ENCODE measurements at places on chromosomes 1 and 21.

DNA sequence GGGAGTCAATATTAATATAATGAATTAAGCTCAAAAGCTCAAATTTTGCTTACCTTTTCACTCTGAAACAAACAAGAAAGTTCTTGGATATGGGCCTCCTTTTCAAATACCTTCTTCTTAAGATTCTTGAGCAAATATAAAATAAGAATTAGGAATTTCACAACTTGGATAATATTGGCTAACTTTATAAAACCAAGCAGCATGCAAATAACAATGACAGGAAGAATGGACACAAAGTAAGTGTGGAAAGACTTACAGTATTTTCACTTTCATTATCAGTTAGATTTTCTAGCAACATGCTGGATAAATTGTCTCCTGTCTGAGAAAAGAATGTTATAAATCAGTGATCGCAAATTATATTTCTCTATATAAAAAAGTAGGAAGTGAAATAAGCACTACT, 13.2 kb downstream of the ODF2L start:
- no peak for DNase-seq

DNA sequence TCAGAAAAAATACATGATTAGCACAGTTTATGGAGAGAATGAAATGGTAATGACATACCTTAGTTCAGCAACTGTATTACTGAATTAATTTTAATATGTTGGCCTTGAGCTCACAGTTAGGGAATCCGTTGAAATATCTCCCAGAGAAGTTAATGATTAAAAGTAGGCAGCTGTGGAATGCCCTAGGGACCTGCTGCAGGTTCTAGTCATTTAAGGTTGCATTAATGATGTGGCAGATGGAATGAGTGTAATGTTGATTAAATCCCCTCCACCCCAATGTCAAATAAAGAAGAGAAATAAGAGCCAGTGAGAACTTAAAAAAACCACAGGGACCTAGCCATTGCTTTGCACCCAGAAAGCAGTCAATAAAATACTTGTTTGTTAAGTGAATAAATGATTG, 40.3 kb upstream of the TRIM45 start:
- no peak for DNase-seq

- no peak for DNase-seq
Measured at GRCh38 chr21:42248783-42249597, 30.1 kb downstream of the ABCG1 start.

GRCh38 chr1:87370544-87370943, 41.9 kb downstream of the LMO4 start:
- no peak for DNase-seq

DNA sequence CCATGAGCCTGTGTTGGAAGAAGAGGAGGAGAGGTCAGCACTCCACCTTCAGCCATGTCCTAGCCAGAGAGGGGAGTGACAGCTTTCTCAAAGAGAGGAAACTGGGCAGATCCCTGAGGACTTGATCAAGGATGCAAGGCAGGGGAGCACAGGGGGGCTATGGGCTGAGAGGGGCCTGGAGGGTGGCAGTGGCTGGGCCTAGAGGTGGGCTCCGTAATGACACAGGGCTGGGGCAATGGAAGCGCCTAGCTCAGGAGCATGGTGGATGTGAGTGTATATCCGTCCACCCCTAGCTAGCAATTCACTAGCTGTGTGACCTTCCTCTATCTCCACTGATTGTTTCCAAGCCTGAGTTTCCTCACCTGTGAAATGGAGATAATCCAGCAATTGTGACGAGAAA, 32.6 kb downstream of the NEK2 start:
- DNase-seq: no peak

- DNase-seq: no peak
Measured at GRCh38 chr1:87126886-87127505, 201.7 kb upstream of the LMO4 start.

DNA sequence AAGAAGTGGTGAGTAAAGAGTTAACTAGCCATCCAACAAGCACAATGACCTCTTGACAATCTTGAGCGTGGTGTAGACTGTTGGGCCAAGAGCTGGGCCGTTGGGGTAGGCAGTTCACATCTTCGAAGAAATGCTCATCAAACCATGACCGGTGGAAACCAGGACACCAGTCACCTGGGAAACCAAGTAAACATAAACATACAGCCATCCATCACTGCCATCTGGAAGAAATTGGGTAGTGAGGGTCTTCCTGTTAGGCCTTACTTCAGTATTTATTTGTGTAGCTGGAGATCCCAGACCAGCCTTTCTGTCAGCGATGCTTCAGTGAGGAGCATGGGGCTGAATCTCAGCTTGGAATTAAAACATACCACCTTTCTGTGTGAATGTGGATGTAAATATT, 108.1 kb upstream of the HAO2 start:
- DNase-seq: no peak

DNA sequence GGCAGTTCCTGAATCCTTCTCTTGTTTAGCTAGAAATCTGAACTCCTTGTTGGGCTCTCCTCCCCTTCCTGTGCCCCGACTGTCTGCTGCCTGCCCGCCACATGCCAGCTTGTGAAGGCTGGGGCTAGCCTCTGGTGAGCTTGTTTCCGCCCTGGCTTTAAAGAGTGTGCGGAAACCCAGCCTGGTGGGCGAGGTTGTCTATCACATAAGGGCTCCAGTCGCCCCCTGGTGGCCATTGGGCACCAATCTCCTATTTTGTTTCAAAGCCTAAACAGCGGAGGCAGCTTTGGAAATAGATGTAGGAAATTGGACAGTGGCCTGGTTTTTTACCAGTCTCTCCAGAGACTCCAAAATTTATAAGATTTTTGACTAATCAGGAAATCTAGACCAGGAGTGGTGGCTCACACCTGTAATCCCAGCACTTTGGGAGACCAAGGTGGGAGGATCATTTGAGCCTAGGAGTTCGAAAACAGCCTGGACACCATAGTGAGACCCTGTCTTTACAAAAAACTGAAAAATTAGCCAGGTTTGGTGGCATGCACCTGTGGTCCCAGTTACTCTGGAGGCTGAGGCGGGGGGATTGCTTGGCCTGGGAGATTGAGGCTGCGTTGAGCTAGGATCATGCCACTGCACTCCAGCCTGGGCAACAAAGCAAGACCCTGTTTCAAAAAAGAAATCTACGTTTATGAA, 9.8 kb downstream of the ATP8B2 start:
- DNase-seq: peak; percentile 93

GRCh38 chr1:70360321-70360720, 5.8 kb upstream of the ANKRD13C start:
- no peak for DNase-seq

GRCh38 chr1:199226163-199226562, 587.3 kb downstream of the PTPRC start:
- no peak for DNase-seq

DNA sequence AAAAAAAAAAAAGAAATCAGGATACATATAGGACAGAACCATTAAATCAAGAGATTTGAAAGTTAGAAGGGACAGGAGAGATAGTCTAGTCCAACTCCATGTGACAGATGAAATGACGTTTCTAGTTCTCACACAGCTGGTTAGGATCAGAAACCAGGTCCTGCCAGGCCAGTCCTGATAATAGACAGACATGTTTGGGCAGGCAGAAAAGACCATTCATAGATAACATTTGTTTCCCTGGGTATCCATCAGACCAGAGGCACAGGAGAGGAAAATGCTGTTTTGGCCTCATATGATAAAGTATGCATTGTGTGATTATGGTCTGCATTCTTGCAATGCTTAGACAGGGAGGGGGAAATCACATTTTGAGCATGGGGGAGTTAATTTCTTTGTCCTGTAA, 29.3 kb downstream of the ZBTB8B start:
- no peak for DNase-seq

DNA sequence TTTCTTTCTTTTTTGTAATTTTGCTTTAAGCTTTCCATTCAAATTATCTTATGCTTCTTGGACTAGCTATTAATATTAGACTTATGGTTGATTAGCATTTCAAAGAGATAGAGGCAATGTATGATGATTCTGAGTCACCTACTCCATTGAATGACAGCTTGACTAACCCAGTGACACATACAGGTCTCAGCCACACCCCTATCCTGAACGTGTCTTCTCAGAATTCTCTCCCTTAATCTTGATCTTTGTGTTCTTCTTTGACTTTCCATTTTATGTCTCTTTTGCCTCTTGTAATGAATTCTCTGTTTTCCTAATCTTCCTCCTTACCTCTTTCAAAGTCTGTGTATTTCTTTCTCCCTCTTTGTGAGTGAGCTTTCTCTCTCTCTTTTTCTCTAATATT, 241.1 kb downstream of the PDE4B start:
- DNase-seq: no peak

- DNase-seq: no peak
Measured at GRCh38 chr1:226766565-226766964, 27.5 kb upstream of the ITPKB start.

DNA sequence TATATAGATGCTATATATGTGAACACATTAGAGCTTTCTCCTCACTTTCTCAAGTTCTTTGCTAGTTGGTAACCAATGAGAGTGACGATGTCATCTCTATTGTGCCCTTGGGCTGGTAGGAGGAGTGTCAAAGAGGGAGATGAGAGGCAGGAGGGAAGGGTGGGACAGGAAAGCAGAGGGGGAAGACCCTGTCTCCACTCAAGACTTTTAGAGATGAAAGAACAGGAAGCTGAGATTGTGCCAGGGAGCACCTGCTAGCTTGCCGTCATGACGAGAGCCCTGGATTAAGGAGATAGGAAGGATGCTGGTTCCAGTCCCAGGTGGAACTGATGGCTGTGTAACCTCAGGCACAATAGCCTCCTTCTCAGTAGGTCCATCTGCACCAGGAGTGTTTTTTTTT, 16.7 kb downstream of the CNR2 start:
- DNase-seq: no peak

DNA sequence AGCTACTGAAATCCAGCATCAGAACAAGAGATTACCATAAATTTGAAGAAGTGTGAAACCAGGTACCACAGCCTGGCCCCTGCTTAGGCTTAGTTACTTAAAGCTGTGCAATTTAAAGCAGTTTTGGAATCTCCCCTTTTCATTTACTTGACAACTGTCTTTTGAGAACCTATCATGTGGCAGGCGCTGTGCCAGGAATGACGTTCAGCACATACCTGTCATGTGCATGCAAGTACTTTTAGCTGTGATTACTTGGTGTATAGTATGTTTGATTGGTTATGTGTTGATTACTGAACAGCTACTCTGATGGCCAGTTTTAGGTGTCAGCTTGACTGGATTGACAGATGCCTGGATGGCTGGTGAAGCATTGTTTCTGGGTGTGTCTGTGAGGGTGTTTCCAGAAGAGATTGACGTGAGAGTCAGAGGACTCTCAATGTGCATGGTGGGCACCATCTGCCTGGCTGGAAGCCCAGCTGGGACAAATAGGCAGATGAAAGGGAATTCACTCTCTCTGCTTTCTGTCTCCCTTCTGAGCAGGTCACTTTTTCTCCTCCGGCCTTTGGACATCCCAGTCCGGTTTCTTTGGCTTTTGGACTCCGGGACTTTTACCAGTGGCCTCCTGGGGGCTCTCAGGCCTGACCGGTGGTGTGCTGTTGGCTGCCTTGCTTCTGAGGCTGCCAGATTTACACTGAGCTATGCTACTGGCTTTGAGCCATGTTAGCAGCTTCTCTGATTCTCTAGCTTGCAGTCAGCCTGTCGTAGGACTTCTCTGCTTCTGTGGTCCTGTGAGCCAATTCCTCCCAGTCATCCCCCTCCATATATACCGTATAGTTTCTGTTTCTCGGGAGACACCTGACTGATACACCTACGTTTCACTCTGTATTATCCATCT, 178.0 kb downstream of the RYR2 start:
- no peak for DNase-seq

DNA sequence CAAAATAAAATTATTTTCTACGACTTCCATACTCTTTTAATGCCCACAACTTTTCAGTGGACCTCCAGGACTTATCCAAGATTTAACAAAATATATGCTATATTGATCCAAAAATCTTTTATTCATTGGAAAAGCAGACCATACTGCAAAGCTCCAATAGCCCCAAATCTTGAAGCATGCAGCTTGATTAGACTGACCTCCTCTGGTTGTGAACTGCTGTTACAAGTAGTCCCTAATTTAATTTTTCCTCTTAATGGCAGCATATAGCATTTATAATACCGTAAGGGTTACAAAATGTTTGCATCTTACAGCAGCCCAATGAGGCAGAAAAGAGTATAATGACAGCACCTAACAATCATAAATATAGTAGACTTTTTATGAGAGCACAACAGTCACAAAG, 49.8 kb downstream of the TPR start:
- no peak for DNase-seq

DNA sequence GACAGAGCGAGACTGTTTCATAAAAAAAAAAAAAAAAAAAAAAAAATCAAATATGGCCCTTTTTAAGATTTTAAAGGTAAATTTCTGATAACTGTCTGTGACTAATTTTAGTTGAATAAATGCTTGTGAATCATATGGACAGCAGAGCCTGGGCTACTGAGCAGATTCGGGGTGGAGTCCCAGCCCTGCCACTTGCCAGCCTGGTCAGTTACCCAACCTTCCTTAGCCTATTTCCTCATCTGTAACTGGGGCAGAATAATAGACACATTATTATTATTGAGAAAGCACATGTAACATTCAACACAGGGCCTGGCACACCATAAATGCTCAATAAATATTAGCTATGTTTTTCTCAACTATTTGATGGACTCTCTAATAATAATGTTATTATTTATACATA, 11.2 kb upstream of the H3-3A start:
- no peak for DNase-seq
